EL (cell line): ENCODE measurements at places on chromosomes 11 and 22.

DNA sequence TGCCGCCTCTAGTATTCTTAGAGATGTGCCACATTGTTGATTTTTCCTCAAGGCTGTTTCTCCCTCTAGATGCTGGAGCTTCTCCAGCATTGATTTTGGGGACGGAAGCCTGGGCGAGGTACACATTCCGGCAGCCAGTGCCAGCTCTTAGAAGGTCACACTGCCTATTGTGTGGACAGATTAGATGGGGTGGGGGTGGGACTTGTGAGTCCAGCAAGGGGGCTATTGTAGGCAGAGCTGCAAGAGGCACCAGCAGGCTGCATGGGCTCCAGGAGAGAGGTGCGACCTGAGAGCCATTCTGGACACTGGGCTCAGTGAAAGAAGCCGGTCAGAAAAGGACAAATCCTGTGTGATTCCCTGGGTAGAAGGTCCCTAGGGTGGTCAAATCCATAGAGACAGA lies 12.4 kb downstream of the C11orf21 start:
- no peak for DNase-seq

GRCh38 chr22:46976598-46976997 lies 214.1 kb downstream of the TBC1D22A start:
- no peak for DNase-seq

DNA sequence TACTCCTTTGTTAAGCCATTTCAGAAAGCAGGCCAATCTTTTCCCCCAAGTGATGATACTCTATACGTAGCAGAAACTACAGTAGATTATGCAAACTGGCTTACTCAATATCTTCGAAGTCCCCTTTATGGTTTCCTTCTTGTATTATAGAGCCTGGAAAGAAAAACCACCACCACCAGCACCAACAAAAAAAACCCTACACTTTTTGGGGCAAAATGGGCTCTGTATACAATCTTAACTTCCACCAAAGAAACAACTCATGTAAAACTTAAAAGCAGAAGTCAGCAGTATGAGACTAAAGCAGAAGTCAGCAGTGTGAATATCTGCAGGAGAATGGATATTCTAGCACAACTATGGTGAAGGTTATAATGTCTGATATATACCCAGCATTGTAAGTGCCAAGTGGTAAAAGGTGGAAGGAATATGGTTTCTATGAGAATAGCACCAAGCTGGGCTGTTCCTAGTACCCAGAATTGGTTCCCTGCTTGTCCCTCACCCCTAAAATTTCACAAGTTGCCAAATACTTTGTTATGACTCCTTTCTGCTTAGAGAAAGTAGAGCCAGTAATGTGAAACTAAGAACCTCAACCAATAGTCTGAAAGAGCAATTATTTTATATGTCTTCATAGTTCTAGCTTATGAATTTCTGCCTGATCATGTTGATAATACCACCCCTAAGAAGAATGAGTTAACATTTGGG lies 252.1 kb downstream of the SBF2 start:
- DNase-seq: no peak

DNA sequence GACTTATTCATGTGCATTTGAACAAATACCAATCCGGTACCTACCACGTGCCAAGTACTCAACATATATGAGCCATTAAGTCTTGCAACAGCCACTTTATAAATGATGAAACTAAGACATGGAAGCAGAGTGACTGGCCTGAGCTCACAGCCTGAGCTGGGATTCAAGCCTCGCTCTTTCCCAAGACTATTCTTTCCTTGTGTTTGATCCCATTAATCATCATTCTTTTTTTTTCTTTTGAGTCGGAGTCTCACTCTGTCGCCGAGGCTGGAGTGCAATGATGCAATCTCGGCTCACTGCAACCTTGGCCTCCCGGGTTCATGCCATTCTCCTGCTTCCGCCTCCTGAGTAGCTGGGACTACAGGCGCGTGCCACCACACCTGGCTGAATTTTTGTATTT lies 119.3 kb downstream of the ABTB2 start:
- no peak for DNase-seq

GRCh38 chr11:35800970-35801953 lies 138.7 kb downstream of the TRIM44 start:
- DNase-seq: no peak

GRCh38 chr11:96664110-96664509 lies 274.3 kb downstream of the JRKL start:
- DNase-seq: no peak

DNA sequence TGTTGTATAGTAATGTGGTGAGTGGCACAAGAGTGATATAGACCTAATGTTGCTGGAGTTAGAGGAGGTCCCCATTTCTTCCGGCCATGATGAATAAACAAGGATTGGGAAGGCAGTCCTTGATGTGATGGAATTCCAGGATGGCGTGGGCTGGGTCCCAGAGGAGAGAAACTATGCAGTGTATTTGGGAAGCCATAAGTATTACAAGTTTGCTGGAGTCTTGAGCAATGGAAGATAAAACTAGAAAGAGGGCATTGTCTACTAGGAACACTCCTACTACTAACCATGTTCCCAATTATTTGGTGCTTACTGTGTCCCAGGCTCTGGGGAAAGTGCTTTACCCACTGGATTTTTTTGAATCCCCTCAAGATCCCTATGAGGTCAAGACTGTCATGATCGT lies 20.0 kb downstream of the LDLRAD3 start:
- no peak for DNase-seq
